Fibroblast of skin of left quadriceps (primary cell): ENCODE measurements at places on chromosomes 4 and X.

GRCh38 chr4:10958226-10958856, 273.8 kb upstream of the CLNK start:
- no peak for DNase-seq

DNA sequence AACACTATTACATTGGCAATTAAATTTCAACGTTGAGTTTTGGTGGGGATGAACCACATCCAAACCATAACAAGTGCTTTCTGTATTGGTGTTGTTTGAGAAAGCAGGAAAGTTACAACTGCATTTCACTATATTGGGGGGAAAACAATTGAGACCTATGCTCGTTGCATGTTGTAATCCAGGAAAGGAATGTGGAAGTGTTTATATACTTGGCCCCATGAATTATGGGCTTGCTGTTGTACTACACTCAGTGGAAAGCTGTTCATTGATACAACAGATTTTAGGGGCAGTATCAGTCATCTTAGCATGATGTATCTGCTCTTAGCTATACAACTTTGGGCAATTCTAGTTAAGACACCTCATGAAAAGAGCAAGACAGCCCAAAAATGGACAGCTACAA, 52.4 kb downstream of the KLHL5 start:
- DNase-seq, result peak; percentile 23

DNA sequence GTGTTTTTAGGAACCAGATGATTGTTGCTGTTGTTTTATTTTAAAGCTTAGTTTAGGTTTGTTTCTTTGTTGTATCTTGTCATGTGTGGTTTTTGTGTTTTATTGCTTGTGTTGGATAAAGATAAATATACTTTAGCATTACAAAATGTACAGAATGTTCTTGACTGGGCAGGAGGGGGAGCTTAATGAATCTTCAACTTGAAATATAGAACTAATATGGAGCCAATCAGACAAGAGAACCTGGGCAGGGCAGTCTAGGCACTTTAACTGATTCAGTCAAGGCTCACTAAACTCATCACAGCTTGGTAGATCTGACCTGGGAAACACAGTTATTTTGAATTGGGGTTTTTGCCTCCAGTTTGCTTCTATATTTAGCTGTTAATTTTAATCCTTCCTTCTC, 304.2 kb downstream of the ARHGAP24 start:
- DNase-seq, result no peak

DNA sequence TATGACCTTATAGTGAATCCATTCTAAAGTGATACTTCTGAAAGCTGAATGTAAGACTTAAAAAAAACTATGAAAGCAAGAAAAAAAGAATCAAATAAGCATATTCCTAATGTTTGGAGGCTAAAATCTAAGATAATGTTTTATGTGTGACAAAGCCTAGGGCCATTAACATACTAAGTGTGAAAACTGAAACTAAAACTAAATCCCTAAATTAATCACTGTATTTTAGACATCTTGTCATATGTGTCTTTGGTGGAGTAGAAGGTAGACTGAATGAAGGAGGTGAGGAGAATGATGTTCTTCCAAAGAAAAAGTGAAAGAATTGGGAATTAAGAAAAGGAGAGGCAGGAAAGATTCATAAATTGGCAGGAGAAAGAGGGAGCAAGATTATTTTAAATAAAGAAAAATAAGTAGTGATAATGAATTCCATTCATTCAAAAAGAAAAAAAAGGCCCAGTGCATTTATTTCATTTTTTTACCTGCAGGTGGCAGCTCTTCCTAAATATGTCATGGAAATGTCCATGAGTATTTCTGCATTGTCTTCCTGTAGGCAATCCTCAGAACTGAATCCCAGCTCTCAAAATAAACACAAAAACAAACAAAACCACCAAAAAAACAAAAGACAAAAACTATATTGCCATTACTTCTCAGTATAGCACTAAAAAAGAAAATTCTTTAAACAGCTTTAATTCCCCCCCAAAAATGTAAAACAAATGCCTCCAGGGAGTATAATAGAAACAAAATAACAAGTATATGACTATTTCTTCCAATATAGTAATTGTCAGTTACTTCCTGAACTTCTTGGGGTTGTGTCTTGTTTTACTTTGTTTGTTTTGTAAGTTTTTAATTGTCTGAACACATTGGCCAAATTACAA, 17.0 kb upstream of the AP1AR start:
- DNase-seq, result peak; percentile 9

- DNase-seq, result no peak
Measured at GRCh38 chr4:89285745-89286144, 21.9 kb downstream of the GPRIN3 start.

- no peak for DNase-seq
Measured at GRCh38 chrX:21438792-21439191, 64.6 kb downstream of the CNKSR2 start.

DNA sequence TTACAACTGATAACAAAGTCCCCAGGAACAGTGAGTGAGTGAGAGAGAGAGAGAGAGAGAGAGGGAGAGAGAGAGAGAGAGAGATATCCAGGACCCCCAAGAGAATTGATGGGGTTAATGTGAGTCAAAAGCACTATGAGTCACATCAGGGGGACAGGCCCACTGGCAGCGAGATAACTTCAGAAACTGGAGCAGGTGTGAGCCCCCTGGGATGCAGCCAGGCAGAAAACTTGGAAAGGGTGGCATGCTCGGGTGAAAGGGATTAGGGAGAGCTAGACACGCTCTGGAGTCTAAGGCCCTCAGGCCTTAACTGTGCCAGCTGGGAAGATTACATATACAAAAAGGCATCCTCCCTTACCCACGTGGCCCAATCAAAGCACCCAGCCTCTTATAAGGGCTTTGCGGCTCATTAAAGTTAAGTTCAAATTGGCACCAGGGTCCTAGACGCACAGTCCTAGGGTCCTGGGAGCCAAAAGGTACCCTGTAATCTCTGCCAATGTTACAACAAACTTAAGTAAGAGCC, 841 bp downstream of the ACOT9 start:
- DNase-seq, result no peak

GRCh38 chrX:111467896-111468295, 43.5 kb upstream of the SERTM2 start:
- no peak for DNase-seq

DNA sequence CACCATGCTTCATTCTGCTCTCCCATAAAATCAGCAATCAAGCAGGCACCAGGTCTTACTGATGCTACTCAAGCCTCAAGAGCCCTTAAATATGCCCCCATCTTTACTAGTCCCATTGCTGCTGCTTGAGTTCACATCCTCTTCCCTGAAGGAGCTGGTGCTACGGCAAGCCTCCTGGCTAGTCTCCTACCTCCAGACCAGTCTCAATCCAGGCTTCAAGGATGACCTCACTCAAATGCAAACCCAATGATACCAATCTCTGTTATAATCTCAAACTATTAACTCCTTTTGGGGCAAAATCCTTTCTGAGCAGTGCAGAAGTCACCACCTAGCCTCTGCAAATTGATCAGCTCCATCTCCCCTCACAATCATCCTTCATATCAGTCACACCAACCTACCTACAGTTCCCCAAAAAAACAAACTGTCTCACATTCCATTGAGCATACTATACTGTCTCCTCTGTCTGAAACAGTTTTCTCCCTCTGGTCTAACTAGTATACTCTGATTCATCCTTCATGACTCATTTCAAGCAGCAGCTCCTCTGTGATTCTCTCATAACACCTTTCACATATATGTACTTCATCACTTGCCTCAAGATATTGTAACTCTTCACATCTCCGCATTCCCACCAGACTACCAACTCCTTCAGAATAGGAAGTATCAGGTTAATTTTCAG, 30.0 kb downstream of the PAPSS1 start:
- peak; percentile 57 for DNase-seq
